AG04449 (cell line): ENCODE measurements at places on chromosomes 2 and 18.

DNA sequence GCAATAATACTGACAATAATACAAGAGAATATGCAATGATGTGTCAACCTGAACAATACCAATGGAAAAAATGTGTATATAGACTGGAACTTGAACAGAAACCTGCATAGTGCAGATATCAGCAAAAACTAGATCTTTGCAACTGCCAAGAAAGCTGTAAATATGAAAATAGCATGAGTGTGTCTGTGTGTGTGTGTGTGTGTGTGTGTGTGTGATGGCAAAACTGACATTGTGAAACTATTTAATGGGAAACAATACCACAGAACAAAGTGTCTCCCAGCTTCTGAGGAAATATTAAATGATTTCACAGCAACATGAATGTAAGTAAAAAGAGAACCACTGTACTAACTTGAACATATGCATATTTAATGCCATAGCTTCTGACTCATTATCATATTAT, 558.2 kb upstream of the LINC00305 start:
- DNase-seq = no peak

DNA sequence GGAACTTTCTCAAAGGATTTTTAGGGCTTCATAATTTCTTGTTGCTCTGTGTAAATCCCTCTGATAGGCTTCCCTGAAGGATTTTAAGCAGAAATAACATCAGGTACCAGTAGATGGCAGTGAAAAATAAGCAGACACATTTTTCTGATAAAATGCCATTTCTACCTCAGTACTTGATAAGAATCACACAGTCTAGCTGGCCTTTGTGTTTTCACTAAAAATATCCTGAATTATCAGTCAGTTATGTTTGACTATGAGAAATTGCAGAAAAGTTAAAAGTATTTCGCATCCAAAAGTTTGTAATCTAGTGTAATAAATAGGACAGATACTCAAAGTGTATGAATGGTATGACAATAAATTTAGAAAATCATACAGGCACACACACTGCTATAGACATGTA, 68.7 kb downstream of the DNAJC10 start:
- no peak for DNase-seq

DNA sequence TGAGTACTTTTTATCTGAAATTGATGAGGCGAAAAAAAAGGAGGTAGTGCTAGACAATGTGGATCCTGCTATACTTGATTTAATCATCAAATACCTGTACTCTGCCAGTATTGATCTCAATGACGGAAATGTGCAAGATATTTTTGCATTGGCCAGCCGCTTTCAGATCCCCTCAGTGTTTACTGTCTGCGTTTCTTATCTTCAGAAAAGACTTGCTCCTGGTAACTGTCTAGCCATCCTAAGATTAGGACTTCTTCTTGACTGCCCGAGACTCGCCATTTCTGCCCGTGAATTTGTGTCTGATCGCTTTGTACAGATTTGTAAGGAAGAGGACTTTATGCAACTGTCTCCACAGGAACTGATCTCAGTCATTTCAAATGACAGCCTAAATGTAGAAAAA, 453 bp downstream of the KLHL41 start:
- DNase-seq = no peak

GRCh38 chr2:236527159-236527630, 42.4 kb upstream of the ACKR3 start:
- no peak for DNase-seq

DNA sequence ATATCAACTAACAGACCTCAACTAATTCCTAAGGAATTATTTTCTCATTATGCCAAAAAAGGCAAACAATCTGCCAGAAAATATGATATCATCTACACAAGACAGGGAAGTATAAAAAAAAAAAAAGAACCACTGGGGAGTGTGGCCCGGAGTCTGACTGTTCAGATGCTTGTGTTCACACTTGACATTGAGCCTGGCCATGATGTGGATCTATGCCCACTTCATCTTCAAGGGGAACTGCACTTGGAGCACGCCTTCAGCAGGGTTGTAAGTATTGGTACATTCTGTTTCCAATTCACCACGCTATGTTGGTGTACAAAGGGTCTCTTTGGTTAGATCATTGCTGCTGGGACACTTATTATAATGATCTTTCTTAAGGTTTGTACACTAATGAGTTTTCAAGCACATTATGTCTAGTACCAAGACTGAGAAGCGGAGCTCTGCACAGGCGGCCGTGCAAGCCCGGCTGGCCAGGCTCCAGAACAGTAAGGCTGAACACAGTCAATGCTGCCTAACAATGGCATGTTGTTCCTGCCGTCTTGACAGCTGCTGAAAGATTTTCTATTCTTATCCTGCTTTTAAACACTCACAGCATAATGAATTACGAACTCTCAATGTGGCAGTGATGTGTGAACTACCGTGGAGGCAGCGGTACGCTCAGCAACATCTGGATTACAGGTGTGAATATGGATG, 788.4 kb upstream of the SOX11 start:
- DNase-seq = no peak

DNA sequence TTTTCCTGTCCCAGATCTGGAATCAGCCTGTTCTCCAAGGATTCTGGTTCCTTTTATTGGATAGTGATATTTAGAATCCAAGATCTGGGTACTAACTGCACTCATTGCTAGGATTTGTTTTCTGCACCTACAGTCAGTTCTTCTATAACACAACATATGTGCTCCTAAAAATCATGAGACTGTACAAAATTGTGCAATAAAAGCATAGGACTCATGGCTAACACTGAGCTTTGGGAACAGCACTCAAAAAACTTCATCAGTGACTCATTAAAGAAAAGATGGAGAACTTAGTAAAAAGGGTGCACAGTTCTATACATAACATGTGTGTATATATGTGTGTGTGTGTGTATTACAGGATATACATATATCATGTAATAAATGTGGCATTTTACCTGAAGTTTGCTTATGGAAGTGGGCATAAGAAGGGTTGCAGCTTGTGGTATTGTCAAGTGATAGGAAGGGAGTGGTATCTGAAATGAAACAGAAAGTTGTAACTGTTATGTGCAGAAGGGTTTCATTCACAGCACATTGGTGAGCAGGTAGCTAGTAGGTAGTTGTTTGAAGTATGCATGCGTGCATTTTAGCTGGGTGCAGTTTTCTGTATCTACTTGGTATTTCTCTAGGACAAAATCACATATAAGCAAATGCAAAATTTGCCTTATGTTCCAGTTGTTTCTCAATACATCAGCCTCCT, 5.9 kb upstream of the SCYGR2 start:
- no peak for DNase-seq

- no peak for DNase-seq
Observed at GRCh38 chr2:178700922-178701342, 106.3 kb downstream of the TTN start.

GRCh38 chr2:44320832-44321231, 40.5 kb downstream of the PREPL start:
- no peak for DNase-seq

GRCh38 chr2:184644685-184645084, 46.4 kb downstream of the ZNF804A start:
- no peak for DNase-seq

- DNase-seq = no peak
Observed at GRCh38 chr2:217903142-217903858, 99.5 kb downstream of the TNS1 start.

GRCh38 chr18:8833480-8833879, 128.1 kb downstream of the MTCL1 start:
- no peak for DNase-seq

GRCh38 chr2:173359231-173359630, 4.6 kb downstream of the CDCA7 start:
- DNase-seq = no peak

- no peak for DNase-seq
Observed at GRCh38 chr2:19355931-19356544, 2.4 kb downstream of the OSR1 start.
